ENCODE measurements at places on chromosomes 1 and 21.
A peak's percentile ranks its signal among the peaks of the same experiment; 100 is the strongest.

- peak; percentile 80 for DNase-seq
Observed at GRCh38 chr1:19448491-19449439, 36.6 kb downstream of the CAPZB start.

- DNase-seq = no peak
Observed at GRCh38 chr1:77697441-77697840, 15.0 kb upstream of the ZZZ3 start.

GRCh38 chr1:40922969-40923368, 56.5 kb upstream of the CTPS1 start:
- DNase-seq = no peak

DNA sequence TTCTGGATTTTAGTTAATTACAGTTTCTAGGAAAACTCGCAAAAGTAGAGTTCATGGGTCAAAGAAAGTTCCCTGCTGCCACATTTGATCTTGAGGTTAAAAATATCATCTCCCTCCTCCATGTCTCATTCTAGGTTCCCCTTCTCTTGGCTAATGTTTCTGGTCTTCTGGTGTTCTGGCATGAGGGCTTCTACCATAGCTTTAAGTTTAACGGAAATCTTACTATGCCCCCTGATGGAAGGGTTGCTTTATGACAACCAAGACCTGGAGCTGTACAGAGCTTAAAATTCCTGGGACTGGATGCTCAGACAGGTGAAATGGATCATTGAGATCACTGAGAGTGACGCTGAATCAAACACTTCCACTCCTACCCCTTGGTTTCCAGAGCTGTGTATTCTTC, 1881.7 kb downstream of the MRPL39 start:
- no peak for DNase-seq

- DNase-seq = no peak
Observed at GRCh38 chr1:174001573-174001972, 20.6 kb downstream of the RC3H1 start.
